ENCODE measurements at places on chromosomes 1 and 21. TPM values are rescaled to one million over a fixed set of nuclear protein-coding genes. Genes with fewer than 3 reads are reported as not detected.

DNA sequence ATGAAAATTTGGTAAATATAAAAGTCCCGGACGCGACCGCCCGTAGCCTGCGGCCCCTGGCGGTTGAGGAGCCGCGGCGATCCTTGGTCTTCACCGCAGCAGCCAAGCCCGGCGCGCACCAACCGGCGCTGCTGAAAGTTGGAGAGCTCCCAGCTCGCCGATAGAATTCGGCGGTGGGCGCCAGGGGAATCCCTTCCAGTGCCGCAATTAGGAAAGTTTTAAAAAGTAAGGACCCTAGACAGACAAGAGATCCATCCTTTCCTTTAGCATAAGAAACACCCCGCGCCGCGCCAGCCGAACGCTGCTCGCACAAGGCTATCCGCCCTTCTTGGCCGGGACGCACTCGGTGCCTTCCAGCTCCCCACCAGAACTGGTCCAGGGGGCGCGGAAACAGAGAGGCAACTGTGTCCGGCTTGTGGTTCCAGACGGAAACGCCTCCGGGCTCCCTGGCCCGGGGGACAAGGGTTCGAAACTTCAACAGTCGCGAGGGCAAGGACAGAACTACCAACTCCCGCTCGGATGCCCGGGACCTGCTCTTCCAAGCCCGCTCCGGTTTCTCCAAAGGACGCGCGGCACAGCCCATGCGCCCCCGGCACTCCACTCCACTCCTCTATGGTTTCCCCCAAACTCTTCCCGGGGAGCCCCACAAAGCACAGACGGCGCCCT, 1.7 kb downstream of the FAM78B start:
- no peak for DNase-seq

- no peak for DNase-seq
Measured at GRCh38 chr1:207826557-207827487, 75.0 kb downstream of the CD46 start.

KRTAP11-1 gene
- total RNA-seq = not detected

DNA sequence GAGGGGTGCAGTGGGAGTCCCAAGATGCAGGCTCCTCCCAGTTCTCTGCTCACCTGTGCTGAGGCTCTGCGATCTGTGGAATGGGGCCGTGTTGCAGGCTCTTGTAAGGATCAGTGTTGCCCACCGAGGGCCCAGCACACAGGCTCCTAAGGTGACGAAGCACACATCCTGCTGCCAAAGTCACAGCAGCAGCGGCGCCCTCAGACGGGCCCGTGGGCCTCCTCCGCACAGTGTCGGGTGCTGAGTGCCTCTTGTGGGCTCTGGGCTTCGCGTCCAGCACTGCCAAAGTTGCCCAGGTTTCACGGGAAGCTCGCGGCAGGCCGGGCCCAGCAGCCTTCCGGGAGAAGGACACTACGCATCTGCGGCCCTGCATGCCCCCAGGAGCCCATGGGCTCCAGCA, 72.1 kb upstream of the ABCG1 start:
- DNase-seq = no peak

DNA sequence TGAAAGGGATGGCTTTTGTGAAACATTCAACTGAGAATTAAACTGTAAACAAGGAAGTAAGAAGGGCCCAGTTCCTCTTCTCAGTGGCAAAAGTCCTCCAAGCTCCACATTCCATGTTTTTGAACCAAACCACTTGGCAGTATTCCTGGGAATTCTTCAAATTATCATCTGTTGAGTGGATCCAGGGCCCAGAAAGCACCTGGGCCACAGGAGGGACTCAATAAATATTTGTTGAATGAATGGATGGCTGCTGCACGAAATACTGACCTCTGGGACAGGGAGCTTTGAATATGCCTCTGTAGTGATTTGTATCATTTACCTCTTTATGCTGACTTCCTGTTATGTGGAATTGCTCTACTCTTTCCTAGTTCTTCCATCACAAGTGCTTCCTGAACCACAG, 4.7 kb downstream of the SLC35F3 start:
- DNase-seq = no peak

FCRL4 gene
- not detected for total RNA-seq

DNA sequence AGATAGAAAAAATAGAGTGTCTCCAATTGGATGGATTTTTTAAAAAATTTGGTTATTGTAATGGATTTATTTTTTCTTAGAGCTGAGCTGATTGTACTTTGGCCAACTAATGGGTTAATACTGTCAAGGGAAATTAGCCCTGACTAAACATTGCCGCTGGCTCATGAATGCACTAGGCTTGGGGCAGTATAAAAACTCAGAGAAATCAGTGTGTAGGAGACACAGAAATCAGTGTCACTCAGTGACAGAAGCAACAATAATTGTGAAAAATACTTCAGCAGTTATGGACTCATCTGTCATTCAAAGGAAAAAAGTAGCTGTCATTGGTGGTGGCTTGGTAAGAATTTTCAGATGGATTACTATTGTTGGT, at the start of gene KMO:
Gene KMO (plus strand): TSS at position 217 of the 370 bp plus-strand sequence. CDS start 67 bp downstream, at position 284.
- no peak for DNase-seq

DNA sequence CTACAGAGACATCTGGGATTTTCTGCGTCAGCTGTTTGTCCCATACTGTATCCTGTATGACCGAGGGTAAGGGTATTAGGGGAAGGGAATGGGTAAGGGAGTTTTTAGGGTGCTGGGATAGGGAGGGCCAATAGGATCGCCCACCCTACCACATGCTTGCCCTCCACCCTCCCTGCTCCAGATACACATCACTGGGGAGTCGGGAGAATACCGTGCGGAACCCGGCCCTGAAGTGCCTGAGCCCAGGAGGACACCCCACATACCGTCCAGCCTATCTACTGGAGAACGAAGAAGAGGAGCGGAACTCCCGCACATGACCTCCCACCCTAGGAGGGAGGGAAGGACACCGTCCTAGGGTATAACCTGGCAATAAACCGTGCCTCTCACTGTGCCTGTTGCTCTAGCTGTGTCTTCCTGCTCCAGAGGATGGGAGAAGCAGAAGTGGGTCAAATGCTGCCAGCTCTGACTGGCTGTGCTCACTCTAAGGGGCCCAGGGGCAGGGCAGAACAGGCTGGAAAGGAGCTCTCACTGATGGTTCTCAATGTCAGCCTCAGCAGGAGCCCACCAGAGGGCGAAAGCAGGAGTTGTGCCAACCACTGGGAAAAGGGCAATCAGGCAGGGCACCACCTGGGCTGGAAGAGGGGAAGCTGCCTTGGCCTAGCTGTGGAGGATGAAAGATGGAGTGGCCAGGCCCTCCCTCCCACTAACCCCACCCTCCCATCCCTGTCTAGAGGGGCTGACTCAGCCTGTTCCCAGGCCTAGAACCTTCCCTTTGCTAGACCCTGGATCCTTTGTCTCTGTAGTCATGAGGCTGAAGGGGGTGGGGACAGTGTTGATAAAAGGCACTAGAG, 440 bp upstream of the LENEP start:
- no peak for DNase-seq

GRCh38 chr1:117665556-117666270, 59.9 kb downstream of the TENT5C start:
- no peak for DNase-seq

Measured in pulmonary artery endothelial cell (primary cell).